ENCODE measurements at places on chromosomes 7 and 10. TPM values are rescaled to one million over a fixed set of nuclear protein-coding genes. Genes with fewer than 3 reads are reported as not detected.
A peak's percentile ranks its signal among the peaks of the same experiment; 100 is the strongest.

Gene HOXA11
- 0.03 TPM for polyA plus RNA-seq

Gene LANCL2
- polyA plus RNA-seq, result 22.7 TPM

Gene C10orf67
- polyA plus RNA-seq, result 0.16 TPM

Gene KIF11
- polyA plus RNA-seq, result 7.5 TPM

DNA sequence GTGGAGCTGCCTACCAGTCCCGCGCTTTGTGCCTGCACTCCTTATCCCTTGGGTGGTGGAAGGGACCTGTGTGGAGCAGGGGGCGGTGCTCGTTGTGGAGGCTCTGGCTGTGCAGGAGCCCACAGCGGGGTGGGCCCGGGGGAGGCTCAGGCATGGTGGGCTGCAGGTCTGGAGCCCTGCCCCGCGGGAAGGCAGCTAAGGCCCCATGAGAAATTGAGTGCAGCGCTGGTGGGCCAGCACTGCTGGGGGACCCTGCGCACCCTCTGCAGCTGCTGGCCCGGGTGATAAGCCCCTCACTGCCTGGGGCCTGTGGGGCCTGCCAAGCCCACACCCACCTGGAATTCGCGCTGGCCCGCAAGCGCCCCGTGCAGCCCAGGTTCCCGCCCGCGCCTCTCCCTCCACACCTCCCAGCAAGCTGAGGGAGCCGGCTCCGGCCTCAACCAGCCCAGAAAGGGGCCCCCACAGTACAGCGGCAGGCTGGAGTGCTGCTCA, 859.6 kb upstream of the KCND2 start:
- DNase-seq, result no peak

DNA sequence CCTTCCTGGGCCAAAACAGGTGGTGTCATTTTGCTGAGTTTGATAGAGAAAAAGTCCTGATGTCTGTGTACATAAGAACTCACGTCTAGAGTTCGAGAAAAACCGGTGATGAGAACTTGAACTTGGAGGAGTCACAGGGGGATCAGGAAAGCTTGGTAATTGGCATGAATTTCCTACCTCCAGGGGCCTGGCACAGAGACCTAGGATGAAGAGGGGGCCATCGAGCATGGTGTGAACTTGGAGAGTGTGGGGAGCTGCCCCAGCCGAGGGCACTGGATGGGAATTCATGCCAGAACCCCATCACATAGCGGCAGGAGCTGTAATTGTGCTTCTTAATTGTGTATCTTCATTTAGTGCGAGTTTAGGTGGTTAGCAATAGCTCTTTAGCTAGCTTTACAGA, 82.2 kb downstream of the CUX1 start:
- no peak for DNase-seq

GRCh38 chr7:110733221-110733620, 357.7 kb upstream of the LRRN3 start:
- peak; percentile 26 for DNase-seq

DNA sequence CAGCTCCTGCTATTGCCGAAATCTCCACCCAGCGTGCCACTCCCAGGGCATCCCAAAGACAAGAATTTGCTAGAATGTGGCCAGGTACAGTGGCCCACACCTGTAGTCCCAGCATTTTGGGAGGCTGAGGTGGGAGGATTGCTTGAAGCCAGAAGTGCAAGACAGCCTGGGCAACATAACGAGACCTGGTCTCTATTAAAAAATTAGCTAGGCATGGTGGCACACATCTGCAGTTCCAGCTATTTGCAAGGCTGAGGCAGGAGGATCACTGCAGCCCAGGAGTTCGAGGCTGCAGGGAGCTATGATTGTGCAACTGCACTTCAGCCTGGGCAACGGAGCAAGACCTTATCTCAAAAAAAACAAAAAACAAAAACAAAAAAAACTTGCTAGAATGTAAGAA, 73.3 kb upstream of the LYZL2 start:
- DNase-seq, result no peak

DNA sequence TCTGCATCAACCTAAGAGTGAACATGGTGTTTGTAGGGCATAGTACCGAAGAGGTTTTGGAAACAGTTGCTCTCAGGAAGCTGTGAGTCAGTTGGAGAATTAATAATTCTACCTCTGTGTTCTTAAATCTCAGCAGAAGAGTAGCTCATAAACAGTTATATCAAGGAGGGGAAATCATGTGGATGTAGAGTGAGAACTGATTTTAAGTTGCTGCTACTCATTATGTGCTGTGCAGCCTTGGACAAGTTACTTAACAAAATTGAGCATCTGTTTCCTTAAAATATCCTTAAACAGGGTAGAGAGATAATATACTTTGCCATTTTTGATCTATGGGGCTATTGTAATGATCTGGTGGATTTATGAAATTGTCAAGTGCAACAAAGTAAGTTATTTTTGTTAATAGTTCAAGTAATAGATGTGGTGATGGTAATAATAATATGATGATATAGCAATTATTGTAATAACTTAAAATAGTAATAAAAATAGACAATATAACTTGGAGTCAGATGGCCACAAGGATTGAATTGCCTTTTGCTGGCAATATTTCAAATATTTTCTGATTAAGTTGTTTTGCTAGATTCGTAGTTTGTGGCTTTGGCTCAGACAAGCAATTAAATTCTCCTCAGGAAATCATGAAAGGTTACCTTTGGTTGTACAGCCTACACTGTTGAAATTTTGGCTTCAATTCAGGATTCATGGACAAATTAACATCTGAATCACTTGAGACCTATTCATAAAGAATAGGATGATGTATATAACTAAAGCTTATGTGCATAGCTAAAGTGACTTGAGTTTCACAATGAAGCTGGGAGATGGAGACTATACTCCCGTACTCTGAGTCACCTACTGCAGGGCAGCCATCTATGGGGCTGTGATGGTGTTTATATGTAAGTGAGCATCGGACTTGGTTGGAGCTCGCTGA, 228.5 kb downstream of the CDK14 start:
- peak; percentile 84 for DNase-seq

DNA sequence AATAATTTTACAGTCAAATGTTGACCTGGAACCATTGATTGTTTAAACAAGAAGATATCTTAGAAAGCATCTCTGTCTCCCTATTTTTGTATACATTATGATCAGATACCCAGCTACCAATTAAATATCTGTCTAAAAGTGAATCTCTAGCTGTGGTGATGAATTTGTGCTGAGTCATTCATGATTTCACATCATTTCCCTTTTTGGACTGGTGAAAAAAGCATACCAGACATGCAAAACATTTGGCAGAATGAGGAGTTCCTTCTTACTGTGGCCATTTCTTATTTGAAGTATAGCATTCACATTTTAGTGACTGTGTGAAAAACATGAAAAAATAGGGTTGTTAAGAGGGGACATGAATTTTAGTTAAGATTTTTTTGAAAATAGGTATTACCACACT, 98.0 kb upstream of the GATA3 start:
- peak; percentile 80 for DNase-seq
